Effector CD8-positive, alpha-beta T cell (primary cell): ENCODE measurements at places on chromosomes 2 and 18.

- DNase-seq: no peak
These were observed 48.2 kb upstream of the BIN1 start for GRCh38 chr2:127155028-127155581.

GRCh38 chr2:240213476-240214421 is 73.3 kb upstream of the OTOS start:
- DNase-seq: no peak

DNA sequence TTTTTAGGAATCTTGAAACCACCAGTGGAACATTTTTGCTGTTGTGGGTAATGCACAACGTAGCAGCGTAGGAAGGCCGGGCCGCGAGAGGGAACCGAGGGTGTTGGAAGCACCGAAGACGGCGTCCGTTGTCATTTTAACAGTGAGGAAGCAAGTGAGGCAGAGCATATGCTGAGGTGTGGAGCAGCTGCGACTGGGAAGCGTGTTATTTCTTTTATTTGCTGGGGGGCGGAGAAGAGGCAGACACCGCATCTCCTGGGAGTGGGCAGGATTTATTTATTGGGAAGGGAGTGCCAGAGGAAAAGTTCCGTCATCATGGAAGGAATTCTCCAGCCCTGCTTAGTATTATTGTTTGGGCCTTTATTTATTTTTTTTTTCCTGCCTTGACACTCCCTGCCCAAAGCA is 232.8 kb downstream of the KLHL29 start:
- DNase-seq: no peak

- no peak for DNase-seq
These were observed 137.6 kb upstream of the ALPP start for GRCh38 chr2:232240906-232241305.

DNA sequence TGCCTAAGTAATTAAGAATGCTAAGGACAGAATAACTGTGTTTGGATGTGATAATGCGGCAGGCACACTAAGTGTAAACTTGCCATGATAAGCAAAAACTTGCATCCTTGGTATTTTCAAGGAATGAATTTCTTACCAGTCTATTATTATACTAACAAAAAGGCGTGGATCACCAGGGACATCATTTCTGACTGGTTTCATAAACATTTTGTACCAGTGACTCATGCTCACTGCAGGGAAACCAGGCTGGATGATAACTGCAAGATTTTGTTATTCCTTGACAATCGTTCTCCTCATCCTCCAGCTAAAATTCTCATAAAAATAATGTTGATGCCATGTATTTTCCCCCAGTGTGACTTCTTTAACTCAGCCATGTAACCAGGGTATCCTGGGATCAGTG is 289.5 kb downstream of the CDCA7 start:
- no peak for DNase-seq

- no peak for DNase-seq
These were observed 58.9 kb downstream of the CXCR4 start for GRCh38 chr2:136059036-136059472.

GRCh38 chr2:237889016-237889415 is 29.6 kb downstream of the RAMP1 start:
- no peak for DNase-seq

DNA sequence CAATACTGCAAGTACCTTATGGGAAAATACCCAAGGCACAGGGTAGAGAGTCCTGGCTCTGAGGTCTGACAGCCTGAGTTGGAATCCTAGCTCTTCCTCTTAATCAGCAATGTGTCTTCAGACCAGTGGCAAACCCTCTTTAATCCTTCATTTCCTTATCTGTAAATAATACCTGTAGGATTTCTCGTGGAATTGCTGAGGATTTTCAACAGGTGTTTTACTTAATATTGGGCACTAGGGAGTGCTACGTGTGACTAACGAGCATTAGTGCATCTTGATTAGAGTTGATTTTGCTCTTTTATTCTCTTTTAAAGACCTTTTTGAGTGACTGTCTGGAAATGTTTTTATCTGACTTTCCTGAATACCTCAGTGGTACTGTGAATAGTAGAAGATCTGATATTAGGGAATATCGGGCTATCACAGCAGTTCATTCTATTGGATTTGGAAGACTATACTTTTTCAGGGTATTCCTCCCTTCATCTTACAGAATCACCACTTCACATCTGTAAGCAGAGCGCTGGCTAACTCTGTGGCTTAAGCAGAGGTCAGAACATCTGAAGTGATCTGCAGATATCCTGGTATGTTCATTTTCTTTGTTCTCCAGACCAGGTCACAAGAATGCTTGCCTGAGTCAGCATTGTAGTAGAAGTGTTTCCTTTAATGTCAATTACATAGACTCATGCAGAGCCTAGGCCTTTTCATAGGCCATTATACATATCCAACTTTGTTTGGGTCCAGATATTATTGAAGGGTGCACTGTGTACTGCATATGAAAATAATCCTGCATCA is 49.1 kb downstream of the ARHGAP28 start:
- no peak for DNase-seq

GRCh38 chr2:120963997-120964705 is 228.5 kb downstream of the GLI2 start:
- DNase-seq: no peak

GRCh38 chr2:31075941-31076590 is 62.2 kb downstream of the GALNT14 start:
- DNase-seq: no peak

DNA sequence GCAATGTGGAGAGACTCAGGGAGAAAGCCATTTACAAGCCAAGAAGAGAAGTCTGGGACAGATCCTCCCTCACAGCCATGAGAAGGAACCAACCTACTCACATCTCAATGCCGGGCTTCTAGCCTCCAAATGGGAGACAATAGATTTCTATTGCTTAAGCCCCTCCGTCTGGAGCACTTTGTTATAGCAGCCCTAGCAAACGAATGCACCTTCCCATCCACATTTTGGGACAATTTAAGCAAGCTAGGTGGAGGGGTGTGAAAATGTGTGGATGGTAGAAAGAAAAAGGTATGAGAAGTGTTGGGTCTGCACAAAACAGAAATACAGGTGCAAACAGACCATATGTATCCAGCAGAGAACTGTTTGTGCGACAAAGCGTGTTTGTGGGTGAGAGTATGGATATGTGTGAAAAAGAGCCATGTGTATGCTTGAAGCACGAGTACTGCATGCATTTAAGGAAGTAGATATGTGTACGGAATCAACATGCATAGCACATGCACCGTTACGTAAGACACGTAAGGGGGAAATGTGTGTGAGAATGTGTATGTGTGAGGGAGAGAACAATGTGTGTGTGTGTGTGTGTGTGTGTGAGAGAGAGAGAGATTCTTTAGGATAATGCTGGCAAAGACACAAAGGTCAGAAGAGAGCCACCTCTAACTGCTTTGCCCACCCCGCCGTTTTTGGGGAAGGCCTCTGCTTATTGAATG is 13.1 kb upstream of the E2F6 start:
- DNase-seq: no peak

GRCh38 chr2:47599171-47599570 is 183.8 kb upstream of the MSH6 start:
- DNase-seq: no peak

GRCh38 chr2:199552141-199552540 is 94.4 kb upstream of the SATB2 start:
- no peak for DNase-seq

- DNase-seq: no peak
These were observed 17.5 kb downstream of the YWHAQ start for GRCh38 chr2:9613291-9613690.

DNA sequence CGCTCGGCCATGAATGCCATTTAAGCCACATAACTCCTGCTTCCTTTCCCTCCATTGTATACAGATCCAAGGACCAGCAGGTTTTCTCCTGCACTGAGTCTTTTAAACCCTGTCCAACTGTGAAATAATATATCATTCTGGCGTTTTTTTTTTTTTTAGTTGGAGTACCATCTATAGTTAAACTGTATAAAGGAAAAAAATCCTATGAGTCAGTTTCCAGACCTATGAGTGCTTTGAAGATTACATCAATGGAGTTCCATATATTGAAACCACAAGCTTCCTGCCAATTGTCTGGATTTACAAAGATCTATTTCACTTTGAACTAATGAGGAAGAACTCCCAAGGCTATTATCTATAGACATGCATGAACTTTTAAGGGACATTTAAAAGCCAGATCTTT is 2.4 kb upstream of the MALT1 start:
- no peak for DNase-seq

DNA sequence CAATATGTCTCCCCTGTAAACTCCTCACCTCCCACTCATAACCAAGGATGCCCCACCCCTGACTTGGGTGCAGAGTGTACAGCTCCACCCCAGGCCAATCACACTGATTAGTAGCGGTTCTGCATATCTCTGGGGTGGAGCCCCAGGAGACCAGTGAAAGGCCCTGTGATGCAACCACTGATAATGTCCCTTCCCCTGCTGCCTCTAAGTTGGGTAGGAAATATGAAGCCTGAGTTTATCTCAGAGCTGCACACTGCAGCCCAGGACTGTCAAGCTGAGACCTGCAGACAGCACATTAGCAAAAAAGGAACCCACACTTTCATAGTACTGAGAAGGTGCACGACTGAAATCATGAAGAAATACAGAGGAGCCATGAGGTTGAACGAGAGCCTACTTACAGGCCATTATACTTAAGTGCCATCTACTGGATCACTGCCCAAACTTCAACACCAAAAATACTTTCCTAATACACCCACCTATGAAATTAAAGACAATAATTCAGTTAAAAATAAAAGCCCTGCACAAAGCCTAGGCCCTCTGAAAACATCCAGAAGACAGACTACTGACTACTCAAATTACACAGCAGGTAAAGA is 455.4 kb upstream of the LRRTM4 start:
- DNase-seq: no peak

GRCh38 chr2:207873794-207874193 is 104.1 kb upstream of the FZD5 start:
- no peak for DNase-seq

GRCh38 chr2:14516844-14517243 is 115.7 kb upstream of the LRATD1 start:
- no peak for DNase-seq

- DNase-seq: no peak
These were observed 28.6 kb downstream of the GREB1 start for GRCh38 chr2:11562476-11562875.

DNA sequence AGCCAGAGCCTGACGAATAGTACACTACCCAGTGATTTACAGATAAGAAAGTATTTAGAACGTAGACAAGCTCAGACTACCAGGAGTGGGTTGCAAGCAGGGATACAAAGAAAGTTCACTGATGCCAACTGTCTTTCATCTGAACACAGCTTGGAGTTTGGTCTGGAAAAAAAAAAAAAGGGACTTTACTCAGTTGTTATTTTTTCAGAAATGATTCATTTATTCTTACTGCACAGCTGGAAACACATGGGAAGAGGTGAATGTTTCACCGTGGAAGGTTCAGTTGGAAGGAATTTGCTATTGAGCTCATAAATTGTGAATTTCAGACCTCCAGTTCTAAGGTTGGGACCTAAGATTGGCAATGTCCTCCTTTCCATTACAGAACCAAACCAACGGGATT is 259.7 kb downstream of the ETAA1 start:
- DNase-seq: no peak

GRCh38 chr2:1813371-1813770 is 69.1 kb upstream of the PXDN start:
- DNase-seq: no peak

GRCh38 chr2:11758647-11759046 is 12.2 kb downstream of the LPIN1 start:
- no peak for DNase-seq

DNA sequence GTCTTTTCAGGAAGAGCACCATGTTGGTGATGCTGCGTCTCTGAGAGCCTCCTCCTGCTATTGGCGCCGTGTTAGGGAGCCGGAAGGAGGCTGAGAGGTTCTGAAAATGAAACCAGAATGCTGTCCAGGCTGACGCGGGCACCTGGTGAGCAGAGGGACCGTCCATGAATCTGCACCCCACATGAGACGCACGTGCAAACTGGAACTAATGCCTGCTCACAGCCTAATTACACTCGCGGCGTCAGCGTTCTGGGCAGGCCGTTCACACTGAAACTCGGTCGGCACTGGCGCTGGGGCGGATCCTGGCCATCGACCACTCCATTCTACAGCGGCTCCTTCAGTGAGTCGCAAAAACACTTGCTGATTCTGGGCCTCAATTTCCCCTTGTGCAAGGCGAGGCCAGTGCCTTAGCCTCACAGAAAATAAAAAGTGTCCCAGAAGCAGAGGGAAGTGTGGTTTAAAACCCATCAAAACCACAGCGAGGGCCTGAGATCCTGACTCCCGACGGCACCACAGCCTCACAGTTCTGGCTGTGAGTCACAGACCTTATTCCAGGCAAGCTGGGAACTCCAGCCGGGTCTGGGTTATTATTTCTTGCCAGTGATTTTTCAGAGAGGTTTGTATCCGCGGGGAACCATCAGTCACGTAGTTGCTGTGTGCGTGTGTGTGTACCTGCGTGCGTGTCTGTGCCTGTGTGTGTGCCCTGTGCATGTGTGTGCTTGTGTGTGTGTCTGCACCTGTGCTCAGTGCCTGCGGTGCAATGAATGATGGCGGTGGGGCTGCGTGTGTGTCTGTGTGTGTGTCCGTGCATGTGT is 49.1 kb upstream of the CTDP1 start:
- no peak for DNase-seq

GRCh38 chr2:46645681-46646162 is 166.4 kb downstream of the TMEM247 start:
- DNase-seq: no peak

GRCh38 chr2:119233326-119234020 is 9.8 kb downstream of the STEAP3 start:
- no peak for DNase-seq

DNA sequence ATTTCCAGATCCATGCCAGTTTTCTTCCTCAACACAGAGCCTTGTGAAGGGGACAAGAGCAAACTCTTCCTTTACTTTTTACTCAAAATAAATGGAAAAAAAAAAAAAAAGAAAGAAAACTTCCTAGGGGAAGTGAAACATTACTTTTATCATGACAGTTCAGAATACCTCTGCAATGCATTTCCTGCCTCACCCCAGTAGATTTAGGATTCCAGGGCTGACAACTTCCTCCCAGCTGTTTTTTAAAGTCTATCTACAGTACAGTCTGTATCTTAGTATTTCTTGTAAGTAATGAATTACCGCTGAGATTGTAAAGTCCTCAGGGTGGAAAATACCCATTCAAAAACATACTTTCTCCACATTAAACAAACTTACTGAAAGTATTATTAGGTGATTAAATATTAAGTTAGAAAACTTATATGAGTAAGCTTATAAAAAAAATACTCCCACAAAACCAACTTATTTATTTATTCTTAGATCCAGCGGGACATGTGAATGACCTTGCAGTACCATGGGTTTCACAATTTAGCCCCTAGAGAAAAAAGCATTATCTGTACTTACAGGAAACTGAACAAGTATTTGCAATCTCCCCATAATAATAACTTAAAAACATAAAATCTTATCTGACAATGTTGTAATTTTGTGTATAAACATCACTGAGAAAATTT is 117.7 kb downstream of the RBMS1 start:
- no peak for DNase-seq

GRCh38 chr2:210215120-210215519 is 10.1 kb downstream of the ACADL start:
- DNase-seq: no peak

DNA sequence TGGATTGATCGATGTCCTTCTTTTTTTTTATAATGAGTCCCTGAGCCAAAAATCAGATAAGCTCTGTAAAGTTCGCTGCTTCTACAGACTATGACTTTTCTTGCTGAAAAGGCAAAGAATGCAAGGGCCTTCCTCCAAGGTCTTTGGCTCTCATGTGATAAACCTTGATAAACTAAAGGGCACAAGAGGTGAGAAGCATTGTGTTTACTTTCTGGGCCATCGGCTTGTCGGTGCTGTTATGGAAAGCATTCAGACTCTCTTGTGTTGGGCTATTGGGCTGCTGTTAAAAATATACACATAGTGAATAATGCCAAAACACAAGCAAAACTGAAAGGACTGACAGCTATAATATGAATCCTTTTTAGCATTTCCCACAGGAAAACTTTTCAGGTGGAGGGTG is 472.4 kb upstream of the SPHKAP start:
- DNase-seq: no peak
